Activated T-cell treated with anti-CD3 and anti-CD28 coated beads, Interleukin-2, amount 50 U/mL, for 72 hours (primary cell): ENCODE measurements at places on chromosomes 6 and 20.

- no peak for DNase-seq
Observed at GRCh38 chr6:91094806-91095475, 508.1 kb upstream of the MAP3K7 start.

- DNase-seq, result no peak
Observed at GRCh38 chr6:29872791-29873190, 45.2 kb downstream of the HLA-G start.

GRCh38 chr20:44001667-44002596, 87.3 kb downstream of the TOX2 start:
- DNase-seq, result no peak

- peak; percentile 18 for DNase-seq
Observed at GRCh38 chr20:50815162-50815989, 20.5 kb downstream of the BCAS4 start.

GRCh38 chr6:13762611-13763441, 51.2 kb upstream of the RANBP9 start:
- peak; percentile 59 for DNase-seq

- no peak for DNase-seq
Observed at GRCh38 chr6:83192456-83192855, 609 bp downstream of the PGM3 start.

DNA sequence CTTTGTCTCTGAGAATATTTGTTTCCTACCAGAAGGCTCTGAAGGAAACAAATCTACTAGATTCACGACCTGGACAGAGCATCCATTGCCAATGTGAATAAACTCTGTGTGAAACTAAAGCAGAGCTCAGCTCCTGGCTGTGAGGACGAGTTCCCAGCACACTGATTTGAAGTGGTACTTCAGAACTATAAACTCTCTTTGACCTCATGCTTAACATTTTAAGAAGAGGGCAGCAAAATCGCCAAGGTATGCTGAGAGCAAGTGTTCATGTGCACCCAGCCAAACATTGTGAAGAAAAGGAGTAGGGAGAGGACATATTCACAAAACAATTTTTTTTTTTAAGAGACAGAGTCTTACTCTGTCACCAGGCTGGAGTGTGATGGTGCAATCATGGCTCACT, 33.7 kb upstream of the ZNF133 start:
- DNase-seq, result no peak

GRCh38 chr6:79249136-79249535, 14.7 kb upstream of the HMGN3 start:
- no peak for DNase-seq

- no peak for DNase-seq
Observed at GRCh38 chr6:13729891-13730290, 18.3 kb upstream of the RANBP9 start.

DNA sequence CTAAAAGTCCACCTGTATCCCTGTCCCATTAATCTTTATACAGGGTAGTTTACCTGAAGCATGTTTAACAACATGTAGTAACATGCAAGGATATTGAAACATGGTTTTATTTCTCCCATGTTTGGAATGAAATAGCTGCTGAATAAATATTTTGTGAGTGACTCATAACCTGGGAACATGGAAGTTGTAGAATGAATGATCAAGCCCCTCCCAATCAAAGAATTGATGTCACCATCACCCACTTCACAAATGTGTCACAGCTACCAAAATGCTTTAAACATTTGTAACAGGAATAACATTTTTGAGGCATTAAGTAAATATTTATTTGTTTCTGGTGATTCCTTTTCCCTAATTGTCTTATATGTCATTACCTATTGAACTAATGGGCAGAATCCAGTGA, 58.9 kb upstream of the TNFAIP3 start:
- DNase-seq, result no peak

DNA sequence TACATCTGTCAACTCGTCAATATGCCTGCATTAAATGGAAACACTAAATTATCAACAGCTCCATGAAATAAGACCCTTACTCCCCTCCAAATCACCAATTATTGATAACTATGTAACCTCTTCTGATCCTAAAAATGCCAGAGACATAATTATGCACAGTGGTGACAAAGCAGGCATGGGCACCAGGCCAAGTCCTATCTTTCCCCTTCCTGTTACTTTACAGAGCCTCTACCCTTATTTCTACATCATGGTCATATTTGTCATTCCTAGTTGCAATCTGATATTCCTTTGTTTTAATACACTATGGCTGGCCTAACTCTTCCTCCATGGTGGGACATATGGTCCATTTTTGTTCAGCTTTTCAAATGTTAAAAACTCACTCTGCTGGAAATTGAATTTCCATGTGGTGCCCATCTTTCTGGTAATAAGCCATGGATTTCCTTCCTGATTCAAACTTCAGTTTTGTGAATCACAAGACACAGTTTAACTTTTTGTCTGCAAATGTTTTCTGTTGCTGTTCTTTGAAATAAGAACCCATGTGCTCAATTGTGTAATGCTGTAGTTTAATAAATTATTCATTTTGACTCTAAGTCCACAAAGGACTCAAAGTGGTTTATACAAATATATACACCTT, 41.8 kb upstream of the ARFGEF2 start:
- no peak for DNase-seq

GRCh38 chr20:6654513-6655252, 112.8 kb upstream of the BMP2 start:
- no peak for DNase-seq

- no peak for DNase-seq
Observed at GRCh38 chr6:167720456-167721285, 106.0 kb upstream of the AFDN start.

- no peak for DNase-seq
Observed at GRCh38 chr20:58923117-58923712, 57.8 kb upstream of the NELFCD start.

DNA sequence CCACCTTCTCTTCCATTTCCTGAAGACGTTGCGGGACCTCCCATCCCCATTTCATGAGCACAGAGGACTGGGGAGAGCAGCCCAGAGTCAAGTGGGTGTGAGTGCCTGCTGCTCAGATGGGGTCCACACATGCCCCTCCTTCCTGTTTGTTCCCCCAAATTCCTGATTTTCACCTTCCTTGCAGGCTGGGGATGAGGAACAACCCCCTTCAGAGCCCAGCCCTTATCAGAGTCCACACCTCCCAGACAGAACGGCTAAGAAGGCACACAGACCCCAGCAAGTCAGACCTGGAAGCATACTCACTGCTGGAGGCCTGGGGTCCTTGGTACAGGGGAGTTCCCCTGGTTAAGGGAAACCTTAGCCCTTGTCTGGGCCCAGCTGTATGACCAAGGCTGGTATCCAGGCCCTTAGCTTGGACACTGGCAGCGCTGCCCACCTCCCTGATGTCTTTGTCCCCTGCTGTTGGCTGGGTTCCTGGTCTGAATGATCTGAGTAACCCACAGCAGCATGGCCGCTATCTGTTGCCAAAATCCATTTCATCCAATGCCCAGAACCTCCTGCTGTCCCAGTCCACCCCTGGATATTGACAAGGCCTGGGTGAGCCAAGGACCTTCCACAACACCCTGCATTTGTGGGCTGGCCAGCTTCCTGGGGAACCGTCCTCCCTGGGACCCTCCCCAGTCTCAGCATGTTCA, 230.9 kb downstream of the SYNDIG1 start:
- no peak for DNase-seq

DNA sequence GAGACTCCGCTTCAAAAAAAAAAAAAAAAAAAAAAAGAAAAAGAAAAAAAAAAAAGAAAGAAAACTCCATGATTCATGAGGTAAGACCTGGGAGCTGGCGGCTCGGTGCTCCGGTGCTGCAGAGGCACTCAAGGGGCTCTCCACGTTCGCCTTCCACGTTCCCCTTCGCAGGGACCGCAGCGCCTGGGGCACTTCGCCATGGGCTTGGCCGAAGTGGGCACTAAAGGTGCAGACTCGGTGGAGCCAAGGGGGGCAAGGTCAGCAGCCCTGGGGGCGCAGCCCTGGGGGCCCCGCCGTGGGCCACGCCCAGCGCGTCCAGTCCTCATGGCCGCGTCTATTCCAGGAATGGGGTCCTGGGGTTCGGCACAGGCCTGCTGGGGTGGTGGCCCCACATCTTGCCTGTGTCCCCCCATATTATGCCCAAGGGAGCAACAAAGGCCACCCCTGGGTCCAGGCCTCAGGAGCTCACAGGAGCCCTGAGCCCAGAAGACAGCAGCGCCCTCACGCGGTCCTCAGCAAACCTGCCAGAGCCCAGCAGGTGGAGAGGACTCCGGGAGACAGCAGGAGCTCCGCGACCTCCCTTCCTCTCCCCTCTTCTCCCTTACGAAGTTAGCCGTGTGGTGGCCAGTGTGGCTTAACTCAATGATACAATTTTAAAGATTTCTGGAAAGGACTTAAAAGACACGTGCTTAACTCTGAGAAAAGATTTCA, 21.9 kb downstream of the ZBTB46 start:
- DNase-seq, result no peak

- DNase-seq, result no peak
Observed at GRCh38 chr20:47720636-47721427, 64.4 kb downstream of the SULF2 start.

- DNase-seq, result no peak
Observed at GRCh38 chr20:35637276-35637675, 21.6 kb downstream of the SPAG4 start.

DNA sequence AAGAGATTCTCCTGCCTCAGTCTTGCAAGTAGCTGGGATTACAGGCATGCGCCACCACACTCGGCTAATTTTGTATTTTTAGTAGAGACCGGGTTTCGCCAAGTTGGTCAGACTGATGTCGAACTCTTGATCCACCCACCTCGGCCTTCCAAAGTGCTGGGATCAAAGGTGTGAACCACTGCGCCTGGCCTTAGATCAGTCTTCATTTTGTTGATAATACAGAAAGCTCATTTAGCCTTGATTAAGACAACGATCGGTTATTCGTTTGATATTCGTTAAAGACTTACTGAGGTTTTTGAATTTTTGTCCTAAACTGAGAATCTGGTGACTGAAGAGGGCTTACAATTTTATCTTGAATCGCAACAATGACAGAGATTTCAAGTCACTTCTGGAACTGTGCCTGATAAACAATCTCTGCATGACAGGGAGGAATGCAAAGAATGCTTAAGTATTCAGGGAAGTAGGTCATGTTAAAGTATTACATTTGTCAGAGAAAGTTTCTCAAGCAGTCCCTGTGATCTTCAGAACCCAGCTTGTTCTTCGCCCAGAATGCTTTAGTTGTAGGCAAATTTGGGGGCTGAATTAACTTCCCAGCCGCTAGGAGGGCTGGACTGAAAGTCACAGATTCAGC, 14.8 kb downstream of the AKAP12 start:
- no peak for DNase-seq

- no peak for DNase-seq
Observed at GRCh38 chr6:166408936-166409755, 26.4 kb upstream of the MPC1 start.

DNA sequence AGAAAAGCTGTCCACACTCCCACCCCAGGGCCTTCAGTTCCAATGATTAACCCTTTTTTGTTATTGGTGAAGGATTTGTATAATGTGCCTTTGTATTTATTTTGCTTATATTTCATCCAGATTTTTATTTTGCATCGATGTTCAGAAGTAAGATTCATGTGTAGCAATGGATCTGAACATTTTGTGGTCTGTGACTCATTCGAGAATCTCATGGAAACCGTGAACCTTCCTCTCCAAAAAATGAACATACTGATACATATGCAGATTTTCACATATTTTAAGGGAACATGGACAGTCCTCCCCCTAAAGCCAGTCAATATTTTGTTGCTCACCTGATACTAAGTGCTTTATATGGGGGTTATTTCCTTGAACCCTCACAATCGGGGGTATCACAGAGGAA, 421.8 kb upstream of the SOX4 start:
- no peak for DNase-seq

DNA sequence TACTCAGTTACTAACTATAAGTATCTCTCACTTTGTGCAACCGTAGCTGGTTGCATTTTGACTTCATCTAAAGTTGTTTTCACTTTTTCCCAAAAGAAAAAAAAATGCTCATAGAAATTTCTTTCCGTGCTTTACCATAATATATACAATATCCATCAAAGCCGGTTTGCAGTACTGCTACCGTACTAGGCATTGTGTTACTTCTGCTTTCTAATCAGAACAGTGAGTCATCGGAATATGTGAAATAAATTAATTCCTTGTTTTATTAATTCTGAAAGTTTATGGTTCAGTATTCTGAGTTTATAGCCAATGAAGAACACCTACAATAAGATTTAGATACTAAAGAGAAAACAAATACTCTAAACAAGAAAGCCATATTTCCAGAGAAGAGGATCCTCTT, 72.5 kb downstream of the TNFRSF21 start:
- no peak for DNase-seq

DNA sequence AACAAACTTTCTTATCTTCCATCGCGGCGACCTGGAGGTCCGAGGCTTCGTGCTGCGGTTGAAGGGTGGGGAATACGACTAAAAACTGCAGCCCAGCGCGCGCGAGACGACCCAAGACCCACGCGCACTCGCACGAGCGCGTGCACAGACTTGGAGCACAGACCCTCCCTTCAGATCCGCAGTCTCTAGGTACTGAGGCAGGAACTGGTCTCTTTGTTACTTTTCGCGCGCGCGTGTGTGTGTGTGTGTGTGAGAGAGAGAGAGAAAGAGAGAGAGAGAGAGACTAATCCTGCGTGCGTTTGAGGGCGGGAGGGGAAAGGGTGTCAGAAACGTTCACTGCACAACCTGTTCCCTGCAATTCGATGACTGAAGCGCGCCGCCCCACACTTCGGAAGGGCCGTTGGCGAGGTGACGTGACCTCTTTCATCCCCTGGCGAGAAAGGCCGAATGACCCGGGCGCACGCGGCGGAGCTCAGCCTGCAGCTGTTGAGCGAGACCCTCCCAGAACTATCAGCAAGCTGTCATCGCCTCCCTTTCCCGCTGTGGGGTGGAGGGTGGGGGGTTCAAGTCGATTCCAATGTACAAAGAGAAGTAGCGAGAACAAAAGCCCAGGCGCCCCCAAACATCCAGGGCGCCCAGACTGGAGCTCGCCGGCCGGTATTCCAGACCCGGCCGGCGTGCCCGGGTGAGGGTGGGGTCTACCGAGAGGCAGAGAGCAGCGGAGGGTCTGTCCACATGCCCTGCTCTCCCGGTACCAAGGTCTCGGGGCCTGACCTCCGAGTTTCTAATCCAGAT, 1.5 kb upstream of the TUBB2B start:
- DNase-seq, result peak; percentile 36

- no peak for DNase-seq
Observed at GRCh38 chr20:41361757-41362747, 4.6 kb downstream of the EMILIN3 start.

GRCh38 chr20:31570735-31571617, 34.1 kb upstream of the ID1 start:
- no peak for DNase-seq

GRCh38 chr6:44925100-44925739, 402.9 kb upstream of the RUNX2 start:
- peak; percentile 22 for DNase-seq

DNA sequence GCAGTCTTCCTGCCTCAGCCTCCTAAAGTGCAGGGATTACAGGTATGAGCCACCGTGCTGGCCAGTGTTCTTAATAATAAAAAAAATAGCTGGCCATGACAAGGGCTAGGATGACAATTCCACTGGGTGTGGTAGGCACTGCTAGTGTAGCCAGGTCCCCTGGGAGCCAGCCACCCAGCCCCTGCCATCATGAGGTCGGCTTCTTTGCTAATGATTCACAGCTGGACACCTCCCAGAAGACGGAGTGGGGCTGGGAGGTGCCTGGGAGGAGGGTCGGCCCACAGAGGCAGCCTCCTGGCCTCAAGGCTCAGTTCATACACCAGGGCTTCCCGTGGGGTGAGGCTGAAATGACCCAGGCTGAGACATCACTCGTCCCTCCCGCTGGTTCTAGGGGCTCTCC, 230.4 kb downstream of the TAF4 start:
- DNase-seq, result no peak

- DNase-seq, result no peak
Observed at GRCh38 chr20:22385602-22386305, 198.6 kb downstream of the FOXA2 start.

- DNase-seq, result no peak
Observed at GRCh38 chr6:105988321-105988720, 97.8 kb upstream of the PRDM1 start.
